ENCODE measurements at places on chromosomes 5 and 9.

GRCh38 chr9:120156376-120156775 lies 423.6 kb downstream of the CDK5RAP2 start:
- no peak for DNase-seq

- DNase-seq = no peak
Measured at GRCh38 chr5:145027286-145027685, 807.9 kb downstream of the PRELID2 start.

DNA sequence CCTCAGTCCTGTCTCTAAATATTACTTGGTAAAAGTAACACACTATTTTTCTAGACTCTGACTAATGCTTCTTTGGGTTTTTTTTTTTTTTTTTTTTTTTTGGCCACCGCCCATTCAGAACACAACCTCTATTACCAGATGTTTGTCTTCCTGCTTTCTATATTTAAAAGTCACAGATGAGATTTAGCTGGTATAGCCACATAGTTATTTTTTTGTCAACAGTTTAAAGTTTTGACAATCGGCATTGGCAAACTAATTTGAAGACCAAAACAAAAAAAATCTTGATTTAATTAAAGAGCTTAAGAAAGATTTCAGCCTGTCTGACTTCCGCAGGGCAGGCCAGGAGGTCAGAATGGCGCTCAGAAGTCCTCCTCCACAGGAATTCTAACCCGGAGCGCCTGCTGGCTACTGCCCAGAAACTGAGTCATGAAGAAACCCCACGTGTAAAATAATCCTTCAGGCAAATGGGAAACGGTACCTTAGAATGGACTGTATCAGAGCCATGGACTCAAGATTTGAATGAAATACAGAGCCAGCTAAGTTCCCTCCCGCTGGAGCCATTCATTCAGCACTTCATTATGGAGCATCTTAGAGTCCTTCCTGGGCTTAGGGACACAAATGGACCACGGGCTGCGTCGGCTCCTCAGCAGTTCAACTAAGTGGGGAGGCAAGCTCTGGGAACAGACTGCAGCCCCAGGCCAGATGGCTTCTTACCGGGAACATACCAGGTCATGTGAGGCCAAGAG lies 55.6 kb downstream of the PTPDC1 start:
- DNase-seq = no peak

DNA sequence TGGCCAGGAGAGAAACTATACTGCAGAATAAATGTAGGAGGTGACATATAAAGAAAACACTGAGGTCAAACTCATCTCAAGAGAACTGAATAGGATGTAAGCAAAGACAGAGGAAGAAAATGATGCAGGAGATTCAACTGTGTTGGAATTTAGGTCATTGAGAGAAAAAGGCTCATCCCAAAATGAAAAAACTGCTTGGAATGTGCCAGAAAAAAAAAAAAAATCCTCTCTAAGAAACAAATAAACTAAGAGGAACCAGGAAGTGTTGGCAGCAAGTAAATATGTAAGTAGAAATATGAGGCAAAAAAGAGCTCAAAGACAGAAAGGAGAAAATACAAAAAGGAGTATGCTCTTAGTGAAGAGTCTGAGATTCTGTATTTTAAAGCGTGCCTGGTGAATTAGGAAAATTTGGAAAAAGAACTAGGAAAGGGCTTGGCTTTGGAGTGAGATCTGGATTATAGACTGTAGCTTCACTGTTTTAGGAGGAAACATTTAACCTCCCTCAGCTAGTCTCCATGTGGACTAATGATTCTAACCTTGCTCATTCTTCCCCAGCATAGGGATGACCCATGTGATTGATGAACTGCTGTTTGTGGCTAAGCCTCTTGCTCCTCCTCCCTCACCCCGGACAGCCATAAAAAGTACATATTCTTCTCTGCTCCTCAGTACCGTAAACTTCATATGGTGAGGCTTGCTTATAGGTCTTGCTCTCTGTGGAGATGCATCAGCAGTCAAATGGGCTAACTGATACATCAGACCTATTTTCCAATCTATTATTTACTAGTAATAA lies 185.6 kb upstream of the POU5F2 start:
- DNase-seq = no peak

GRCh38 chr9:88725300-88726019 lies 190.5 kb downstream of the NXNL2 start:
- no peak for DNase-seq

- no peak for DNase-seq
Measured at GRCh38 chr9:69207503-69207902, 33.4 kb downstream of the TJP2 start.

DNA sequence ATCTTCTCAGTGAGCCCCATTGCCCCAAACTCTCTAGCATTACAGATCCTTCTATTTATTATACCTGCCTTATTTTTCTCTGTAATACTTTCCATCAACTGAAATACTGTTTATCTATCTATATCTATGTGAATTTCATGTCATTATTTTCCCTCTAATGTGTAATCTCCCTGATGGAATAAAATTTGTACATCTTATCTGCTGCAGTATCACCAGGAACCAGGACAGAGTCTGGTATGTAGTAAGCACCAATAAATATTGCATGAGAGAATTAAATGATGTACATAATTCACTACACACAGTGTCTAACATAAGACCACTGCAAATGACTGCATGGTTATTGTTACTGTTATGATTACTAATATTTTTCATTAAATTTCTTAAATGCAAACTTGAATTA lies 759.1 kb downstream of the PRELID2 start:
- no peak for DNase-seq

DNA sequence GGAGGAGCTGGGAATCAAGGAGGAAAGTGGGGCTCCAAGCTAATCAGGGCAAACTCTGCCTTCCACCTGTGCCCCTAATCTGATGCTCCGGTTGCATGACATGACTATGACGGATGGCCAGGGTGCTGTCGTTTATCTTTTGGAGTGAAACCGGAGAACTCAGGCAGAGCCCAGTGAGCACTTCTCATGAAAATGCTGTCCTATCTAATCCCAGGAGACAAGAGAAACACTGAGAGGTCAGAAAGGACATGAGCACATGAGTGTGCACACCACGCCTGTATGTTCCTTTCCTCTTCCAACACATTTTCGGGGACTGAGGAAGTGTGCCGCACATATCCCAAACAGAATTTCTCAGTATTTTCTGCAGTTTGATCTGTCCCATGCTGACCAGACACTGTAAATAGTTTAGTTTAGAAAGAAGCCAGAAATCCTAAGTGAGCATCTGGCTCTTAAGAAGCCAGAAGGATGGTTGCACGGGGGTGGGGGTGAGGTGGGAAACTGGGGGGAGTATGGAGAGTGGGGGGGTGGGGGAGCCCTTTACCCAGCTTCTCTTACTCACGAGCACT lies 217.1 kb downstream of the TSSK1B start:
- DNase-seq = no peak

All from CD4-positive, alpha-beta T cell treated with Interleukin-17A for 4 hours (primary cell).